ENCODE measurements at places on chromosomes 2 and 18.

GRCh38 chr2:19667085-19667484 lies 234.7 kb downstream of the TTC32 start:
- DNase-seq: no peak

- DNase-seq: no peak
These were observed 32.6 kb upstream of the CNGA3 start for GRCh38 chr2:98313492-98314250.

DNA sequence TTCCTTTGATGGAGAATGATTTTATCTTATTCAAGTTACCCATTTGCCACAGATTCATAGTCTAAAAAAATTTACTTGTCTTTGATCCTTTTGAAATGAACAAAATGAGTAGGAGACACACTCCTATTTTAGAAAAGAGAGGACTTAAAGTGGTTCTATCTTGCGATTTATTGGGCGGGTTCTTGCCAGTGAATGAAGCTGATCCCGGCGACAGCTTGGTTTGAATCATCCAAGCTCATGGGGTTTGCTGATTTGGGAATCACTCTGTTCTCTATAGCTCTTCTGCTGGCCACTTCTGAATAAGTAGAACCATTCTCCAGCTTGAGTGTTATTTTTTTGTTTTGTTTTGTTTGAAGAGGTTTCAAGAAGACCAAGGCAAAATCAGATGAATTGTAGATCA lies 25.5 kb upstream of the PPP1CB start:
- no peak for DNase-seq

DNA sequence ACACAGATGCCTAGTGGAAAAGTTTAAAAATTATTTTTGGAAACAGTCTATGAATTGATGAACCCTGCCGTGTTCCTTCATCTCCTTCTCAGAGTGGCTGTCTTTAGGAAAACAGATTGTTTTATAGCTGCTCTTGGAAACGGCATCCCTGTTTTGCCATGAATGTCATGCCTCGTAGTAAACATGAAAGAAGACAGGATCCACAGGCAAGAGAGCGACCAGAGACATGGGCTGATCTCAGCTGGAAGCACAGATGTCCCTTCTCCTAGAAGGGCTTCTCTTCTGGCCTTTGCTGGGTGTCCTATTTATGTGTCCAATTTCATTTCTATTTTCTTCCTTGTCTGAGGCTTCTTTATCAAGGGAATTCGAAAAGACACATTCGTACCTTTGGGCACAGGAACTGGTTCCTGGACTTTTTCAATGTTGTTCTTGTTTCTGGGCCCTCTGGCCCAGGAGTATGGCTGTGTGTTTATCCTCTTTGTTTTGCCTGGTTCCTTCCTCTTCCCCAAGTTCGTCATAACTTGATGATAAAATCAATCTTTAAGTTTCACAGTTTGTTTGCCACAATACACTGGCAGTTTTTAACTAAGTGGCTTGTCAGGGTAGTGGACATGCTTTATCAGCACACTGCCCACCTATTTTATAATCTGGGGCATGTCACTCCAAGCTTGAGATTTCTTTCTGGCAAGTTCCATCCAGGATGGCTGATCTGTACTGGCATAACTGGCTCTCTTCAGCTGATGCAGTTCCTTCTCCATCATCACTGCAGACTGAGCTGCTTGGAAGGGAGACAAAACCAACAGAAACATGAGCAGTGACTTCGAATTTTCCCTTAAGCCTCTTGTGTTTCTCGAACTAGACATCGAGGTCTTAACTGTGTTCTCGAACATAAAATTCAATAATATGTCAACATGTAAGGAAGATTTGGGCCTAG lies 63.2 kb upstream of the MGAT4A start:
- no peak for DNase-seq

DNA sequence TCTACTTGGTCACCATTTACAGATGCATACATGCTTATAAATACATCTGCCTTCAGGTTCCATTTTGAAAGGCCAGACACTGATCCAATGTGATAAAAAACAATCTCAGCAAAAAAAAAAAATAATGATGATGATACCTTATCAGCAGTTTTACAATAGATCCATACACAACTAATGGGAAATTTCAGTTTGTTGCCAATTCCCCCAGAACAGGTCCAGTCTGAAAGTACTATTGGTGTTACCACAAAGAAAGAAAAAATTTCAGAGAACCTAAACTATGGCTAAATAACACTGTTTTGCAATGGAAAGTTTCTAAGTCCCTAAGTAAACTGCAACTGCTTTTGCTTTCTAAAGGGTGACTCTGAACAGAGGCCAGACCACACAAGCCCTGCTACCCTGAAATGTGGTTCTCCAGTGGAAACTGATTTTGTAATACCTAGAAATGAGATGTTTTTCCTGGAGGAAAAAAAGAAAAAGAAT lies 54.1 kb downstream of the LPIN2 start:
- DNase-seq: no peak

- DNase-seq: no peak
These were observed 46.2 kb upstream of the SNTG2 start for GRCh38 chr2:904246-905024.

GRCh38 chr2:228956701-228957474 lies 314.2 kb downstream of the PID1 start:
- no peak for DNase-seq

DNA sequence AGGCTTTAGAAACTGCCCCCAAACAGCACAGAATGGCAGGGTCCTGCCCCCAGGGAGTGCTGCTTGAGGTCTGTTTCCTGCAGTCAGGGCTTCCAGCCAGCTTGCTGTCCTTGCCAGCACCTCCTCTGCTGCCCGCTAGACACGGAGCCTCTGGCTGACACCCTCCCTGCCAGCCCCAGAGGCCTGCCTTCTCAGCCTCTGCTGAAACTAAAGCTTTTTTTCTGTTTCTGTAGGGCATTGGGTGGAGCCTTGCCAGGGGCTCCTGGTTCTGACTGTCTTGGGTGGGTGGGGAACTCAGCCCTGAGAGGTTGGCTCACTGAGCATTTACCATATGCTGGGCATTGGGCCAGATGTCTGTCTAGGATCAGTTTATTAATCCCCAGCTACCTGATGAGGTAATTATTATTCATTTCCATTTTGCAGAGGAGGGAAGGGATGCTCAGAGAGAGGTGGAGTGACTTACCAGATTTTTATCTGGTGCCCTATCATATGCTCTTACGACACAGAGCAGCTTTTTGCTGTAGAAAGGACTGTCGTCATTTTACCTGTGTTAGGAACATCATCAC lies 35.4 kb downstream of the INPP4A start:
- no peak for DNase-seq

DNA sequence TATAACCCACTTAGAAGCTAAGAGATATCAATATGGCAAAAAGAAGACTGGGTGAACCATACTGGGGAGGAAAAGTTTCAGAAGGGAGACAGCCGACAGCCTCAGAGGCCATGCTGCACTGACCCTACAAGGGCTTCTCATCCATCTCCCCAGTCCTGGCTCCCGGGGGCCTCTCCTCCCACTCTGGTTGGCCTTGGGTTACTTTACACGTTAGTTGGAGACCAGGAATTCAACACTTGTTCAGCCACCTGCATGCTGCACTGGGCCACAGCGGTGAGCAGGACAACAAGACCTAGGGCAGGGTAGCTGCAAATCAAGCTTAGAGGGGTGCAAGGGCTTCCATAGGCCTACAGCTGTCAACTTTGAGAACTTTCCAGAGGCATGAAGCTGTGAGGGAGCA lies 28.6 kb upstream of the IL1R2 start:
- no peak for DNase-seq

DNA sequence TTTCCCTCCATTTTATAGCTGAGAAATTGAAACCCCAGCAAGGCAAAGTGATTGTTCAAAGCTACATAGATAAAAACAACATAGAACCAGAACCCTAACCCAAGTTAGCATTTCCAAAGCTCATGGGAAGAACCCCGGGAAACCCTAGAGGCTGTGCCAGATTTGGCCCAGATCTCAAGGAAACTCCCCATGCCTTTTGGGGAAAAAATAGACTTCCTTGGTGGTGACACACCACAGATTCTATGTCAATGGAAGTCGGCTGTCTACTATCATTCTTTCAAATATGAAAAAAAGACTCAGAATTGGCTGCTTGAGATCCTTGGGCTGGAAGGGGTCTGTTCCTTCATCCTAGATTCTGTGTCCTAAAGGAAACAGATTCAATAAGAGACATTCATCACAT lies 8.4 kb downstream of the COL6A3 start:
- DNase-seq: no peak
